Hematopoietic multipotent progenitor cell (in vitro differentiated cells): ENCODE measurements at places on chromosomes 1 and 21.
A peak's percentile ranks its signal among the peaks of the same experiment; 100 is the strongest.

DNA sequence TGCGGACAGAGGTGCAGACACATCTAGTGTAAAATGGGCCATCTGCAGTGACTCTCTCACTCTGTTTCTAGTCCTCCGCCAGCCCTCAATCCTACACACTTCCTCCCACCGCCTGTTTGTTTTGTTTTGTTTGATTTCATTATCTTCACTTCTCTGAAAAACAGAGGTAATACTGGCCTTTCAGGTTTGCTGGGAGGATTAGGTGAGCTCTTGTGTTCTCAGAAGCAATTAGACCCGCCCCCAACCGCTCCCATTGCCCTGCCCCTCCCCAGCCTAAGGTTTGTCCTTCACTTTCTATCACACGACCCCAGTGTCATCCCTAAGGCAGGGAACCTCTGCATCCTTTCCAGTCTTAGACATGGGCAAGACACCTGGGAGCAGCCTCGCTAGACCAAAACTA lies 43.2 kb upstream of the TACSTD2 start:
- DNase-seq, result peak; percentile 3

- no peak for DNase-seq
Measured at GRCh38 chr1:38865112-38865715, 5.6 kb upstream of the RRAGC start.

DNA sequence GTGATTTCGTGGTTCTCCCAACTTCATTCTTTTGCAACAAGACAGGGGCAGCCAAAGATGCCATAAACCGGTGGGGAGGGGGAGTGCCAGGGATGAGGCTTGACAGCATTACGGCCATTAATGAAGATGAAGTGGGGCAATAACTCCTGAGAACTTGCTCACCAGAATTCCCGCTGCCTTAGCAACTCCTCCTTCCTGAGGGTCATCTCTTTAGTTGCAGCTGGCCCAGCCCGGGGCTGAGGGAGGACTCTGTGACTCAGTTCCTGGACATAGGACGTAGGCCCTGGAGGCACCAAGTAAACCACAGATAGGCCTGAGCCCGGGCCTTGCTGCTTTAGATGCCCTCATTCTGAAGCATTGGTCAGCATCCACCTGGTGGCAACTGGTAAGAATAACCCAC lies 330.2 kb downstream of the RRAGC start:
- DNase-seq, result no peak

DNA sequence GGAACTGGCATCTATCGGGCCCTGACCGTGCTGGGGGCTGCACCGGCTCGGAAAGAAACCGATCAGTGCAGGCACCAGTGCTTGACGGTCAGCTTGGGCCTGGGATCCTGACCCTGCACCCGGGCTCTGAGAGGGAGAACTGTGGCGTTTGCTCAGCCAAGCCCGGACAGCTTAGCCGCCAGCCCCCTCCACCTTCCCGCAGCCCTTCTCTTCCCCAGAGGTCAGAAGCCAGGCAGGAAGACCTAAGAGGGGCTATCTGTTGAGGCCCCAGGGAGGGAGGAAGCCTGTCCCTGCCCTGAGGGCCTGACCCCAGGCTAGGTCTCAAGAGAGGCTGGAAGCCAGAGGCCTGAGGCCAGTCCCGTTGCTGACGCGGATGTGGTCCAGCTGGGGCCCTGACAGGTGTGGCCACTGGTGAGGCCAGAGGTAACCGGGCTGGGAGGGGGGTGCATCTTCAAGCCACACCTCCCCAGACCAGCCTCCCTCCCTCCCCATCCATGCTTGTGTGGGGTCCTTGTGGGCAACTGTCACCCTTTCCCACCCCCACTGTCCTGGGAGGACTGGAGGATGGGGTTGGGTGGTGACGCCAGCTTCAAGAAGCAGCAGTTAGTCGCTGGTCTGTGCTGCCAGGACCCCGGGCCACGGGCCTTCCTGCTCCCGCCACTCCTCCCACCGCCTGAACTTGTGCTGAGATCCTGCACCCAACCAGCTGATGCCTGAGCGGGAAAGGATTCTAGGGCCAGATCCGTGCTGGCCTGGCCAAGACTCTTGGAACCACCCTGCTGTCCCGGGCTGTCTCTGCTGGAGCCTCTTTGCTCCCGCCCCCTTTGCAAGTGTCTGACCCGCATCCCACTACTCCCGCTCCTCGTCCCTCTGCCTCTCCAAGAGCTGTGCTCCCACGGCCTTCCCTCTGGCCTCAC lies 2.6 kb upstream of the DVL1 start:
- no peak for DNase-seq

- DNase-seq, result no peak
Measured at GRCh38 chr21:38171723-38172344, 85.0 kb upstream of the KCNJ15 start.

DNA sequence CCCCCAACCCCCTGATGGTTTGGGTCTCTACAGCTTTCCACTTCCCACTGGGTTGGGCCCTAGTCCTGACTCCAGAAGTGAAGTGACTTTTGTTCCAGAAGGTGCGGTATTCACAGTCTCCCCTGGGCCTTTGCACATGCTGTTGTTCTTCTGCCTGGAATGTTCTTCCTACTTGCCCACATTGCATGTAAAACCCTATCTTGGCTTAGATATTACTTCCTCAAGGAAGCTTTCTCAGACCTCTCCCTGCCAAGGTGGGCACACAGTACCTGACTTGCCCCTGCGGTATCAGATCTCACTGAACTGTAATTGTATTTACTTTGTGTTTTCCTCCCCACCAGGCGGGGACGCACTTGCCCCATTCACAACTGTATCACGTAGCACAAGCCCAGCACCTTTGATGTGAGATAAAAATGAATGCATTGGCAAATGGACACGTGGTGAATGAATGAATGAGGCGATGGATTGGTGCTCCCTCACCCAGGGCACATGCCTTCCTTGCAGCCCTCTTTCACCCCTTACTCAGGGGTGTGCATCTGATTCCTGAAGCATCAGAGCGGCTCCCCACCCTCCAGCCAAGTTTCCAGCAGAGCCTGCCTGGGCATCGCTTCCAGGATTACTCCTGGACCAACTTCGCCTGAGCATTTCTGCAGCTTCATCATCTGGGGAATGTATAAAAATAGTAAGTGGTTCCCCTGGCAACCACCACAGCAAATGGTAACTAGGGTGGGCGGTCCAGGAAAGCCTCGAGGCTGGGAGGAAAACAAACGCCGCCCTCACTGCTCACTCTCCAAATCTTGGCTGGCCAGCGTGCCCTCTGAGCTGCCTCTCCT lies 19.8 kb downstream of the NENF start:
- DNase-seq, result peak; percentile 81

GRCh38 chr1:38026592-38027200 lies 14.2 kb downstream of the UTP11 start:
- DNase-seq, result peak; percentile 51

DNA sequence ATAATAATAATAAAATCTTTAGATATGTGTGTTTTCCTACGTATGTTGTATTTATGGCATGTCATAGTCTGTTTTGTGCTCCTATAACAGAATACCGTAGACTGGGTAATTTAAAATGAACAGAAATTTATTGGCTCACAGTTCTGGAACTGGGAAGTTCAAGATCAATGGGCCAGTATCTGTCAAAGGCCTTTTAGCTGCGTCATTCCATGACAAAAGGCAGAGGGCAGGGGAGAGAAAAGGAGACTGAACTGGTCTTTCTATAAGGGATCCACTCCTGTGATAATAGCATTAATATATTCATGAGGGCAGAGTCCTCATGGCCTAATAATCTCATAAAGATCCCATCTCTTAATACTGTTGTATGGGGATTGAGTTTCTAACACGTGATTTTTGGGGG lies 7.1 kb upstream of the SFT2D2 start:
- DNase-seq, result no peak

DNA sequence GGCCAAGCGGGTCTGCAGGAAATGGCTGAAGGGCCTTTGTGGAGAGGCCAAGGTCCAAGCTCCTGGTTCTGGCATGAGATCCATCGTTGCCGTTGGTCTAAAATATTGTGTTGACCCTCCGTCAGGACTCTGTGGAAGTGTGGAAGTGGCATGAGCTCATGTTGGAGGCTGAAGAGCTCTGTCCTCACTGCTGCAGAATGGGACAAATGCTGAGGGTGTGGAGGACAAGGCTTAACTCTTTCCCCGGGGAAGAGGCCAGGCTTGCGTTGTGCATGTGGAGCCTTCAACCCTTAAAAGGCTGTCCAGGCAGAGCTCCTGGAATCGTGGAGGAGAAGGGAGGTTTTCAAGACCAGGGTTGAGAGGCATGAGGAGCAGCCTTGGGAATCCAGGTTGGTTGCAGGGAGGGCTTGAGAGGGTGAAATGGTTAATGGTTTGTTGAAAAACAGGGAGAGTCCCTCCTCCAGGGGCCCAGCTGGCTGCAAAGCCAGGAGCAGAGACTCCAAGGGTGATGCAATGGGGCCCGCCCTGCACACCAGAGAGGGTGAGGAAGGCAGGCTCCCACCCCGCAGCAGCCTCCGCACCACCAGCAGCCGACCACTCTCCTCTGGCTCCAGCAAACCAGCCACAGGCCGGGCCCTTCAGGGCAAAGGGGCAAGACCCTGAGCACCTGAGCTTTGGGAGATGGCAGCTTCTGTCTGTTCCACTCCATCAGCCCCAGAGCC lies 6.7 kb upstream of the AHCYL1 start:
- no peak for DNase-seq

- DNase-seq, result no peak
Measured at GRCh38 chr1:153639280-153639679, 5.4 kb downstream of the CHTOP start.

- DNase-seq, result no peak
Measured at GRCh38 chr1:186896211-186896610, 67.5 kb downstream of the PLA2G4A start.

- no peak for DNase-seq
Measured at GRCh38 chr1:196481616-196482015, 126.6 kb downstream of the KCNT2 start.

DNA sequence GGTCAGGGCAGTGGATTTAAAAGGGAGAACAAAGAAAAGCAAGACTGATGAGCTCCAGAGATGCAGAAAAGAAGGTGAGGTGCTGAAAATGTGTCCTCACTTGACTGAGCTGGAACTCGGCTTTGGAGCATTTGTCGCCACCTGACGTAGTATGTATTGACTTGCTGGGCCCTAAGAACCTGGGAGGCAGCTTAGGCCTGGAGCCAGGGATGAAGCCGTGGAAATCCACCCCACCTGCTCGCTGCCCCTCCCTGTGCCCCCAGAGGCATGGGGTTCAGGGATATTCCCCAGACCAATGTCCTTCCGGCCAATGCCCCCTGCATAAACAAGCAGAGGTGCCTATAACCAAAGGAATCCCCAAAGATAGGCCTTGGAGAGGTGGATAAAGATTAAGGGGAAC lies 14.3 kb downstream of the MRAP start:
- DNase-seq, result no peak

DNA sequence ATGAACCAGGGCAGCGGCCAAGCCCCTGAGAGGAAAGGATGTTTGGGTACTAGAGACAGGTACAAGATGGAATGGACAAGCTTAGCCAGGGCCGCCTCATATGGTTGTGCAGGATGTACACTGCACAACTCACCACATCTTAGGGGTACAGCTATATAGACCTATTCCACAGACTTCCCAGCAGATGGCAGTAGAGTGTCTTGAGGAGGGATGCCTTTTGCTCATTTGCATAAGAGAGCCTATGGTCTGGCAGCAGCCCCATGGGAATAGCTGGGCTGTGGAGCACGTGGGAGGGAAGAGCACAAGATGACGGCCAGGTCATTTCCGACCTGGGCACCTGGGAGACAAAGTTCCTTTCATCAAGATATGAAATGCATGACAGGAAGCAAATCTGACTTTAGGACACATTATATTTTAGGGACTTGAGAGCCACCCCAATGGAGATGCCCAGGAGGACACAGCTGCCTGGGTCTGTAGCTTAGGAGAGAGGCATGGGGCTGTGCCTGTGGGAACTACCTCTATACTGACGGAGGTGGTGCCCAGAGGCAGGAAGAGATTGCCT lies 215.5 kb downstream of the KCNJ6 start:
- no peak for DNase-seq

GRCh38 chr1:217343907-217344306 lies 287.0 kb downstream of the GPATCH2 start:
- DNase-seq, result no peak

DNA sequence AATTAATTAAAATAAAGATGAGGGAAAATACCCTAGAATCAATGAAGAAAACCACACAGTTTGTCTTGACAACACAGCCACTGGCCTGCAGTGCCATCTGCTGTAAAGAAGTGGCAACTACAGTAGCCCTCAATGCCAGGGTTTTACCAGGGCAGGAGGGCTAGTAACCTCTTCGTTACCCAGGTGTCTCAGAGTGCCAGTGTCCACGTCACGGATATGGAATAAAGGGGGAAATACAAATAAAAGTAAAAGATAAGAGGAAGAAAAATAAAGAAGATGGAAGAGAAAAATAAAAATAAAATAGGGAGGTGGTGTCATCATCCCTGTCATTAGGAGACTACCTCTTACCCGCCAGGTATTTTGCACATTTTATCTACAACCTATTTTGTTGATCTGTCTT lies 14.2 kb upstream of the SLC44A3 start:
- peak; percentile 43 for DNase-seq

GRCh38 chr1:28395181-28395580 lies 25.6 kb downstream of the PHACTR4 start:
- no peak for DNase-seq

DNA sequence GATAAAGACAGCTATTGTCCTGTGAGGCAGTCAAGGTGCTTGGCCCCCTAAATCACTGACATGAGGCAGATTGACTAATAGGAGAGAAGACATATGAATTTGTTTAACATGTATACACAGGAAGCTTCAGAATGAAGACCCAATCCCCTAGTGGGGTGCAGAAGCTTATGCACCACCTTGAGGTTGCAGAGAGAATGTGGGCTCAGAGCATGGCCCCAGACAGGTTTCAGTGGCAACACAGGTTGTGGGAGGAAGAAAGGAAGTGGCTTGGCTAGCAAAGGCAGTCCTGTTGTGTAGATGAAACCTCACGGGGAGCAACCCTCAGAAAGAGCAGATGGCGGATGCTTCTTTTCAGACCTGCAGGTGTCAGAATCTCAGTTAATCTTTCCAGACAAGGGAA lies 37.0 kb upstream of the PARP1 start:
- peak; percentile 23 for DNase-seq

GRCh38 chr1:93463960-93464359 lies 16.0 kb downstream of the FNBP1L start:
- DNase-seq, result no peak

- no peak for DNase-seq
Measured at GRCh38 chr1:82388679-82389078, 587.9 kb downstream of the ADGRL2 start.

- no peak for DNase-seq
Measured at GRCh38 chr1:198574325-198574724, 33.8 kb upstream of the ATP6V1G3 start.

- DNase-seq, result no peak
Measured at GRCh38 chr1:30250984-30251850, 472.2 kb downstream of the MATN1 start.

- DNase-seq, result no peak
Measured at GRCh38 chr1:30888391-30888790, 20.2 kb downstream of the SDC3 start.

- DNase-seq, result no peak
Measured at GRCh38 chr1:84758968-84759491, 68.8 kb upstream of the SSX2IP start.

DNA sequence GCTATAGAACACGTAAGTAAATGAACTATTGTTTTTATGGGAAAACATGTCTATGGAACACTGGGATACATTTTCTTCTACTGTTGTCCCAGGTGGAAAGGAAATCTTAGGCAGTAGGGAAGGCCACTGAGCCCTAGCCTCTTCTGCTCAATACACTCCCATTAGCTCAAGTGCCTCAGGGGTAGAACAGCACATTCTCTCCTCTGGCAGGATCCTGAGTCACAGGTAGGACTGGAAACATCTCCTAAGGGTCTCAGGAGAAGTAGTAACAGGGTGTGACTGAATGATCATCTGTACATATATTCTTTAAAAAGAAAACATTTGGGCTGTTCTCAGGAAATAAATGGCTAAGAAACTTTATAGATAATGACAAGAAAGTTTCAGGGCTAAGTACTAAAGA lies 175.6 kb upstream of the ESRRG start:
- no peak for DNase-seq
